IgD-negative memory B cell (primary cell): ENCODE measurements at places on chromosomes 5 and 9. TPM values are rescaled to one million over a fixed set of nuclear protein-coding genes. Genes with fewer than 3 reads are reported as not detected.

The FOXD4L4 gene
- polyA plus RNA-seq = not detected

The CCL27 gene
- polyA plus RNA-seq = not detected

The CFAP90 gene
- polyA plus RNA-seq = not detected

The SHOC1 gene
- not detected for polyA plus RNA-seq

The ITGA1 gene
- polyA plus RNA-seq = not detected

The EPB41L4B gene
- not detected for polyA plus RNA-seq

The PDE6A gene
- 0.05 TPM for polyA plus RNA-seq

The TMEM174 gene
- not detected for polyA plus RNA-seq

The MAST4 gene
- 11.8 TPM for polyA plus RNA-seq

The IFNA13 gene
- not detected for polyA plus RNA-seq

The NXNL2 gene
- polyA plus RNA-seq = not detected

The SUSD3 gene
- 96.3 TPM for polyA plus RNA-seq

The PCDHA5 gene
- not detected for polyA plus RNA-seq

The C1QTNF3 gene
- polyA plus RNA-seq = 0.81 TPM

The UBQLN1 gene
- 76.6 TPM for polyA plus RNA-seq

The LOX gene
- not detected for polyA plus RNA-seq

The IL31RA gene
- polyA plus RNA-seq = not detected

The KCNV2 gene
- polyA plus RNA-seq = not detected

The SEC16A gene
- polyA plus RNA-seq = 30.1 TPM

The RNF130 gene
- polyA plus RNA-seq = 18.2 TPM

The CLTB gene
- polyA plus RNA-seq = 54.1 TPM

The SLC6A7 gene
- not detected for polyA plus RNA-seq

The LSM11 gene
- 0.64 TPM for polyA plus RNA-seq

The FOXI1 gene
- polyA plus RNA-seq = not detected

The MARVELD2 gene
- polyA plus RNA-seq = 2.5 TPM

The PCDHB8 gene
- not detected for polyA plus RNA-seq

The NPDC1 gene
- 2.0 TPM for polyA plus RNA-seq

The PRLR gene
- not detected for polyA plus RNA-seq
